Islet precursor cell (in vitro differentiated cells): ENCODE measurements at places on chromosomes 2 and 18.

DNA sequence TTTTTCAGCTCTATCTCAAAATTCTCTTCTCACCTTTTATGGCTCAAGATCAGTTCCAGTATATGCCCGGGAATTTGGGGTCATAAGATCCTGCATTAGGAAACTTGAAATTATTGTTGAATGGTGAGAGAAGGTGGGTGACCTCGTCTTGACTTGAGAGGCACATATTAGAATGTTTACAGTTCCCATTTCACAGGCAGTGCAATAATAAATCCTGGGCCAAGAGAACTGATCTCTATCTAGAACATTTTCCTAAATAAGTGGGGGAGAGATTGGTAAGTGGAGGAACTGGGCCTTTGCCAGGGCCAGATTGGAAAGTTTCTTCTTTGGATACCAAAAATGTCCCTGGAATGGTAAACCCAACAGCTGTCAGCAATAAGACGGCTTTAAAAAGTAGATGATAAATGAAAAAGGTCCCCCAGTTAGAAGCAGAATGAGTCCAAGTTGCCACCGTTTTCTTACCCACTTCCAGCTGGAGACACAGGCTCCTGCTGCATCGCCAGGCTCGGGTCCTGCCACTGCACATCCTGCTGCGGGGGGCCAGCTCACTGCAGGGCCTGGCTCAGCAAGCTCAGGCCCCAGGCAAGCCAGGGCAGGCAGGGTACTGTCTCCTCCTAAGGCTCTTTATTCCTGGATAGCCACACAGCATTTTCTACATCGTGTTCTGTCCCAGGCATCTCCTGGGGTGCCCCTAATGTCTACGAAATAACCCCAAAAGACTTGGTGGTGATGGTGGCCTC is 126.4 kb upstream of the EPAS1 start:
- no peak for DNase-seq

DNA sequence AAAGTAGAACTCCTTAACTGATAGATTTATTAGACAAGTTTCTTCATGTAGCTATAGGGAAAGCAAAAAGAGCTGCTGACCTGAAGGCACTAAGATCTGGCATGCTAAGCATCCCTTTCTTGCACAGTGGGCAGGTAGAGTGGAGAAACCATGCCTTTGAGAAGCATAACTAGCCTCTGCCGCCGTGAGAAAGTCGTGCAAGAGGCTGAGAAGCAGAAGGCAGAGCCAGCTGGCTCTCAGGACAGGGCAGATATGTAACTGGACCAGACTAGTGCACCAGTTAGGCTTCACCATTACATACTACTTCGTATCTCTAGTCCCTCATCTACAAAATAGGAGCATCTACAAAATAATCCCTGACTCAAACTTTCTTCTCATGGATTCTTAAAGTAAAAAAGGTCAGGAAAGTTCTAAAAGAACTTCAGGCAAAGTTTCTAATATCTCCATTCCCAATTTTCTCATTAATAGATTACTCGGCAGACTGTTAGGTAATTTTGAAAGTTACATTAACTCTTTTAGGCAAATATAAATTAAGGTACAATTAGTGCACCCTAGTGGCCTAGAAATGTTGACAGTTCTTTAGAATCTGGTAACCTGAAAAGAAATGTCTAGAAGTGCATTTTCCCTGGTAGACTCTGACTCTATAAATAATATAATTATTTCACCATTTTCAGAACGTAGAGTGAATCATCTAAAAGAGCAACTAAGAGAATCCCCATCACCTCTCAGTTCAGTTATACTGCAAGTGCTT is 10.3 kb downstream of the ERBB4 start:
- peak; percentile 54 for DNase-seq

DNA sequence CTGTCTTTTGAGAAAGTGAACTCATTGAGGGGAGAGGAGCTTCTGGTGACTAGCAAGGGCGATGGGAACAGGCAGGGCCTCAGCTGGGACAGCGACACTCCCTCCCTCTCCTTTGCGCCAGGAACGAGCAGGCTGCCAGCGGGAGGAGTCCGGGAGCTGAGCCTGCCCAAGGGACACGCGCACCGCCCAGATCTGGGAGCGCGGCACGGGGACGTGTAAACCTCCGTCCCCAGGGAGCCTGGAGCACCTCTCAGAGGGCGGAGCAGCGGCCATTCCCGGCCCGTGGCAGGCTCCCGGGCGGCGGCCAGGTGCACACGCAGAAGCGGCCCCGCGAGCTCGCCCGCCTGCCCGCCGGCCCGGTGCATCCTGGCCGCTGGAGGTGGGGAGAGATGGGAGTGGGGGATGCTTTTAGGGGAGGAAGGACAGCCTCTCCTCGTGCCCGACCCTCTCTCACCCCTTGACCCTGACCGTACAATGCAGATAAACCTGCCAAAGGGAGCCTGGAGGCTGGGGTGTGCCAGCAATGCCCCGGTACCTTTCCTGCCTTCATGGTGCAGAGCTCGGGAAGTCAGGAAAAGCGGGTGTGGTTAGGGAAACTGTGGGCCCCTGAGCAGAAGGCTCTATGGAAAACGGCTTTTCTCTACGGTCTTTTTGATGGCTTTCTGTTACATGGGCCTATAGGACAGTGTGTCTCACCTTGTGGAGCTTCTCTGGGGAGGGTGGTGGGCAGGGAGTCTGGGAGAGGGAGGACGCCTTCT is 2.2 kb downstream of the AQP4 start:
- peak; percentile 86 for DNase-seq

DNA sequence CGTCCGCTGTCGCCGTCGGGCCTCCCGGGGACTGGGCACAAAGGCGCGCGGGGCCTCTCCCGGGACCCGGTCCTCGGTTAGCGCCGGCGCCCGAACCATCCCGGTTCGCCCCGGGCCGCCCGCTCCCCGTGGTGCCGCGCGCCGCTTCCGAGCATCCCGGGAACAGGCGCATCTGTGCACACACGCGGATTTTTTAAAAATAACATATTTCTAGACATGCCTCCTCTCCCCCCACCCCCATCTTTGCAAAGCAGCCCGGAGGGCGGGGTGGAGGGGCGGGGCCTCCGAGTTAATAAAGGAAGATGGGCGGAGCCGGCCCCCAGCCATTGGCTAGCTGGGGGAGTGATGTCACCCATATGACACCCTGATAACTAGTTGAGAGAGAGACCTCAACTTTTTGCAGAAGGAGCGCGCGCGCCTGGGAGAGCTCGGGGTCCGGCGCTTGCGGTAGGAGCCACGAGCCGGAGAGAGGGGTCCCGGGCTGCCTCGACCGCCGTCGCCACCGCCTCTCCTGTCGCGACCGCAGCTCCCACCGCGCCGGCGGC is at the start of gene SOX11:
SOX11 (plus strand) TSS at position 400 of the 545 bp plus-strand sequence. CDS start 338 bp downstream, outside the sequence.
- peak; percentile 96 for DNase-seq
